ENCODE measurements at places on chromosomes 5 and 9.
A peak's percentile ranks its signal among the peaks of the same experiment; 100 is the strongest.

DNA sequence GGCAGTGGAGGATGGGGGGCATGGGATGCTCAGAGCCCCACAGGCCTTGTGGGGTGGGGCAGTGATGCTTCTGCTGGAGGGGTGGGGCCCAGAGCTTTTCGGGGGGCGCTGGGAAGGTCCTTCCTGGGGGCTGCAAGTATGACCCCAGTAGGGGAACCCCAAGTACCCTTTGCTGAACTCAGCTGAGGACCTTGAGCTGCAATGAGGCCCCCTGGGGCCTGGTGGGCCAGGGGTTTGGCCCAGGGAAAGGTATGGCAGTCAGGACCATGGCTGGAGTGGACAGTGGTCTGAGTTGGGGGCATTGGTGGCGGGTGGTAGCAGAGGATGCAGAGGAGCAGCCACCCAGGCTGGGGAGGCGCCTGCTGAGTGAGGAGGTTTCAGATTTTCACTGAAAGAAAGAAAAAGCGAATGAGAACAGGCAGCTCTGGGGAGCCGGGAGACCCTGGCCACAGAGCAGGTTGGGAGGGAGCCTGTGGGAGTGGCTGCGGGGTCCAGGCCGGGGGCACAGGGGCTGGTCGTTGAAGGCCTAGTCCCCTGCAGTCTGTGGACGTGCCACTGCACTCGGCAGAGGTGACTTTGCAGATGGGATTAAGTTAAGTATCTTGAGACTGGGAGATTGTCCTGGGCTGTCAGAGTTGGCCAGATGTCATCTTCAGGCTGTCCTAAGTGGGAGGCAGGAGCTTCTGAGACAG, 19.2 kb downstream of the WNK2 start:
- DNase-seq: no peak

DNA sequence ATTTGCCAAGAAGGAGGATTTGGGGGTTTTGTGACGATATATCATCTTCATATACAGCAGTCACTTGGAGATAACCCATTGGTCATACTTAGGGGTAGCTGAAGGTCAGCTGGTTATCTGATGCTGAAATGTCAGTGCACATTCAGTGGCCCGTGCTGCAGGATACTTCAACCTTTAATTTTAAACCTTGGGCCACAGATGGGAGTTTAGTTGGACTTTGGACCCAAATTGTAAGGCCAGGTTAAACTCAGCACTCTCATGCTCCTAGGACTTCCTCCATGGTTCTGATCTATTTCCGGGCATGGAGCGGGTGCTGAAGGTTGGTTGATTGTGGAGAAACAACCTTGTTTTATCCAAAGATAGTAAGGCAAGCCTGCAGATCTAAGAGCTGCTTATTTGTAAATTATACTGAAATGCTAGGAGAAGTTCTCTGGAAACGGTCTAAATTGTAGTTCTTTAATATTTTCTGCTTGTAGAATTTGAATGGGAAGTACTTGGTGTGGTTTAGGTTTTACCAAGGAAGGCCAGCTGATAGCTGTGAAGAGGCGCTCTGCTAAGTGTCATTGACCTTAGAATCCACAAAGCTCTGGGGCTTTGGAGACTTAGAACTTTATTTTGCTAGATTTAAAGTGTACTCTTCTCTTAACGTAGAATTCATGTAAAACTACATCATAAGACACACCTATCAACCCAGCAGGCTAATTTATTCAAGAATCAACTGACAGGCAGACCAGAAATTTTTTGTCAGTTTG, 38.6 kb downstream of the SLC44A1 start:
- no peak for DNase-seq

DNA sequence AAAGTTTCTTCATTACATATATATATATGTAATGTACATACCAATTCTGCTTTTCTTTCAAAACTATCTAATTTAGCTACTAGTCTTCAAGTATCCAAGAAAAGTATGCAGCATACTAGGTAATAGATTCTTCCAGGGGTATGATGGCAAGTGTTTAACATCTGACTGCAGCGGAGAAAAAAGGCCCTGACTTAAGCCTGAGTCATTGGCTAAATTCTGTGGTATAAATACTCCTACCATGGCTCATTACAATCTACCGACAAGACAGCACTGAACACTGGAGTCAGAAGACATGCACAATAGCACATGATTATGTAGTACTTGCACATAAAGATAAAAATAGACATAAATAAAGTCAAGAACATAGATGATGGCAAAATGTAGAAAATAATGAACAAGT, 439.9 kb downstream of the BRINP1 start:
- DNase-seq: no peak

DNA sequence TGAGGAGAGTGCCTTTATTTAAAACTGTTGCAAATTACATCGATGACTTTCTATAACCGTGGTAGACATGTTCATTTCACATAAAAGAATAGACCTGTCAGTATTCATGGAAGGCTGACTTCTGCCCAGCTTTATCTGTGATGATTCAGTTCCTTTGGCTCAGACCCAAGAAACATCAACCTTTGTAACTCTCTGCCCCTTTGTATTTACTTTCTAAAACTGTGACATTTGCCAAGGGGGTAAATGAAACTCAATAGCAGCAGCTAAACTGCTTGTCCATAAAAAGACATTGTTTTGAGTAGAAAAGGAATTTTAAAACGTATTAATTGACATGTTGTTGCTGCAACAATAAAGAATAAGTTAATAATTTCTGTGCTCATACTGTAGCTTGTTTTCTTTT, 137.8 kb upstream of the ANKH start:
- peak; percentile 84 for DNase-seq

GRCh38 chr5:60136841-60137240, 243.3 kb upstream of the PDE4D start:
- no peak for DNase-seq

- DNase-seq: no peak
Observed at GRCh38 chr9:30411571-30411970, 1972.9 kb upstream of the ACO1 start.

GRCh38 chr5:125272357-125272756, 525.9 kb upstream of the ZNF608 start:
- DNase-seq: no peak

DNA sequence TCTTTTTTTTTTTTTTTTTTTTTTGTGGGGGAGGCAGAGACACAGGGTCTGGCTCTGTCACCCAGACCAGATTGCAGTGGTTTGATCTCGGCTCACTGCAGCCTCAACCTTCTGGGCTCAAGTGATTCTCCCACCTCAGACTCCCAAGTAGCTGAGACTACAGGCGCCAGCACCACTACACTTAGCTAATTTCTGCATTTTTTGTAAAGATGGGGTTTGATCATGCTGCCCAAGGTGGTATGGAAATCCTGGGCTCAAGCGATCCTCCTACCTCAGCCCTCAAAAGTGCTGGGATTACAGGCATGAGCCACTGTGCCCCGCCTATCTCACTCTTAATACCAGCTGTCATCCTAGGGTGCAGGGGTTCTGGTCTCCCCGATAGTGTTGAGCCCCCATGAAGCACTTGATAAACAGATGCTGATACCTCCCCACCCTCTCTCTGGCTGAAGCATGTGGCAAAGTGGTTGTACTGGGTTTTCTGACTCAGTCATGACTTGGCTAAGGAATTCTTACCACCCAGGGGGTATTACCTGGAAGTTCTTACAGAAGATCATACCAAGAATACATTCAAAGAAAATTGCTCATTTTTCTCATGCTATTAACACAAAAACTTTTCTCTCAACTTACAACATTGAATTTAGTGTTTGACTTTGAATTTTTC, 110.2 kb upstream of the DAPK1 start:
- DNase-seq: no peak

DNA sequence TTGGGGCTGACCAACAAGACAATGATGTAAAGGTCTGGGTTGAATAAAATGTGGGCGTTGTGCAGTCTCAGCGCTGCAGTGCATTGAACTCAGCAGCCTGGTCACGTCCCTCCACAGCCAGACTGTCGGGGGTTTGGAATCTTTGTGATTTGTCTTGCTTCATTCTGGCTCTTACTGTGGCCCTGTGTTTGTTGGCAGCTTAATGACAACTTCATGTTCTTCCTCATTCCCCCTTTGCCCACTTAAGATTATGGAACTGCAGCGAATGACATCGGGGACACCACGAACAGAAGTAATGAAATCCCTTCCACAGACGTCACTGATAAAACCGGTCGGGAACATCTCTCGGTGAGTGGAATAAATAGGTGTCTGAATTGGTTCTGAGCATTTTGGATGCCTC, 75.2 kb downstream of the NTRK2 start:
- no peak for DNase-seq

DNA sequence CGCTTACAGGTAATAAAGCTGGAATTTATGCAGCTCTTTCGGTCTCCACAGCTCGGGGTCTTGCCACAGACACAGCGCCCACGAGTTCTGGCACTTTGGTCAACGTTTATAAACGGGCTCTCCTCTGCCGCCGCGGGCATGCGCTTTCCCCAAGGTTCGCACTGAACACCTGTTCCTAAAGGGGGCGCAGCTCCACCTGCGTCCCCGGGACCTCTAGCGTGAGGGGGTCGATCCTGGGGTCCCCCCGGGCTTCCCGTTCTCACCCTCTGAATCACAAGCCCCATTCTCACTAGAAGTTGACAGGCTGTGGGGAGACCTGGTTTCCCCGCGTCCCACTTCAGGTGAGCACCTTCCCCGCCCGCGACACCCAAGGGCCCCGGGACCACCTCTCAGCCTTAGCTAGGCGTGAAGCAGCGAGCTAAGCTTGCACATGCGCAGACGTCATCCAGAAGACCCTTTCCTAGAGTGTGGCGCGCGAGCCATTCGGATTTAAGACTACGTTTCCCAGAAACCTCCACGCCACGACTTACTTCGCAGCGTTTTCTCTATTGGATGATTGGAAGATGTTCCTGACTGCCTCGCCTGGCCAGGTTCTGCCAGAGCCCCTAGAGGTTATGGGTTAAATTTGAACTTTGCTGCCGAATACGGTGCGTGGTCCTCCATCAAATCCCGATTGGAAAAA, 21.3 kb upstream of the ZNF782 start:
- DNase-seq: peak; percentile 98
